ENCODE measurements at places on chromosomes 12 and 14.
A peak's percentile ranks its signal among the peaks of the same experiment; 100 is the strongest.

GRCh38 chr14:53231171-53231570, 78.0 kb upstream of the DDHD1 start:
- no peak for DNase-seq

DNA sequence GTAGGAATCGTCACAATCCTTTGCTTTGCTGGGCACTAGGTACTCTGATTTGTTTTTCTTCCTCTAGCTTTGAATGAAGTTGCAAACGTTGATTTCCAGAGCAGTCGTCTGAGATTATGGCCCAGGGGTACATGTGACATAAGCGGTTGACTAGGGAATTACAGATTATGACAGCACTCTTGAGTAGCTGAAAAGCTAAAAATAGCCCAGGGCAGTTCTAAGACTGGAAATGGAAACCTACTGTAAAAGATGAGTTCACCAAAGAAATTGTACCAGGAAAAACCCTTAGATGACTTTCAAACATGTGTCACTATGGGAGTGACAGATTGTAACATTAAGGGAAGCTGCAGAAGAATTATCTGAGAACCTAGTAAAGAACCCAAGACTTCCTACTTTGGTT, 108.5 kb downstream of the ANO6 start:
- no peak for DNase-seq

GRCh38 chr14:60353420-60353819, 104.4 kb downstream of the PPM1A start:
- DNase-seq = no peak

DNA sequence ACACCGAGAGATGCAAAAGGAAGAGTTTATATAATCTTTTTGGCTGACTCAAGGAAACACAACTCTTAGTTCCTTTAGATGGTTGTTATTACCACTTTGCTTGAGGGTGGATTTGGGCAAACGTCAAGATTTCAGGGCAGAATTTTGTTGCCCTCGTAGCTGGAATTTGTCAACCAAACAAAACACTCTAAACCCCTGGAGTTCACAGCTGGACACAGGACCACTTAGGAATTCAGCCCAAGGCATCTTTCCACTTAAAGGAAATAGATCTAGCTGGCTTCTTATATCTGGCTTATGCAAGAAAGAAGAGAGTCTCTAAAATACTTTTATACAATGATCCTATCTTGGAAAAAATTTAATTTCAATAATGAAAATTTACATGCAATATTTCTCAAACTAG, 237.8 kb upstream of the LRIG3 start:
- DNase-seq = peak; percentile 61

DNA sequence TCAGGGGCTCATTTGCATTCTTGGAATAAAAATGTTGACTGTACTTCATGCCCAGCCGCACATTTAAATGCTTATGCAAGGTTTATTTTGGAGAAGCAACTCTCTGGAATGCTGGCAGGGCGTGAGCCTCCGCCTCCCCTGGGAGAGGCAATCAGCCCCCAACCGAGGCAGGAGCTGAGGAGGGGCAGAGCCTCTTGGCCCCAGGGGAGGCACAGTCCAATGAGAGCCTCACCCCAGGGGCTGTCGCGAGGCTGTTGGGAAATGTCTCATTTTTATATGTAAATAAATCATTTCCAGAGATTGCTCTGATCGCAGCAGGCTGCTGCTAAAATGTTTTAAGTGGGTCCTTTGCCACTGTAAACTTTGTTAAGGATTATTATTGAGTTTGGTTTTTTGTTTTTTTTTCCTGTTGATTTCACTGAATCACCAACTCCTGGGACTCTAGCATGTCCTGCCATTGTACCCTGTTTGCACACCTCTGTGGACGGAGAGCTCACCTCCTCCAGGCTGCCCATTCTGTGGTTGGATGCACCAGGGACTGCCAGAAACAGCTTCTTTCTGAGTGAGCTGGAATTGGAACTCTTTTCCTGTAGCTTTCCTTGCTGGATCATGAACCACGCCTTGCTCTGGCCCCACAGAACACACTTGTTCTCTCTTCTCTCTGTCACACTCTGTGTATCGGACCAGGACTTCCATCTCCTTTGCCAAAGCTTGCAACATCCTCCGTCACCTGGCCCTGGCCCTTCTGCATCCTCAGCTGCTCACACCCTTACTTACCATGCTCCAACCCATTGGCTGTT, 46.9 kb upstream of the FAM181A start:
- peak; percentile 34 for DNase-seq

DNA sequence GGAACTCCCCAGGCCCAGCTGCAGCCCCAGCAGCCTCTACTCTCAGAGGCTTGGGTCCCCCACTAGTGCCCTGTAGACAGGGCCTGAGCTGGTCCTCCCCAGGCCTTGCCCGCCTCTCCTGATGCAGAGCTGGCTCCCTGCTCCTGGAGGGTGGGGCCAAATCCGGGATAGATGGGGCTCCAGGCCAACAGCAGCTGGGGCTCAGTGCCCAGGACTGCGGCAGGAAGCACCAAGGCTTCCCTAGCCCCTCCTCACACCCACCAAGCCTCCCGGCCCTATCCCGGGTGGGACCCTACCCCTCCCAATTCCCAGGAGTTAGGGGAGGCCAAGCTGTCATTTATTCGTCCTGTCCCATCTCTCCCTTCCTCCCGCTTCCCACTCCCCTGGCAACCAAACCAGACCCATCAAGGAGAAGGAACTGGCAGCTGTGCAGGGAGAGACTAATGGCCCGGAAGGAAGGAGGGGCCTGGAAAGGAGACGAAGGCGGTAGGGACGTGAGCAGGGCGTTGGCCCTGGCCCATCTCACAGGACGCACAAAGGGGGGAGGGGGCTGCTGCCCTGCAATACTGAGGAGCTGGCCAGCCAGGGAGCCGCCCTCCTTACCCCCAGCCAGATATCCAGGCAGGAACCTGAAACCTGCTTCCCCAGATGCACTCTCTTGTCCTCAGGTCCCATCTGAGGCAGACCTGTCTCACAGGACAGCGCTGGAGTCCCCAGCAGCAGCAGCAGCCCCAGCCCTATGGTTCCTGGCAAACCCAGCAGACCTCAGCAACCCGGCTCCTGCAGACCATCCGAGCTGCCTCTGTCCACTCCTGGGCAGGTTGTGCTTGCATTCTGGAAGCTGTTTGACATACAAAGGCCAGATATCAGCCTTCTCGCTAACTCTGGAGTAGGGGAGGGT, 1.6 kb upstream of the PRPH start:
- peak; percentile 60 for DNase-seq

GRCh38 chr12:34304001-34304400, 281.7 kb downstream of the ALG10 start:
- no peak for DNase-seq

- DNase-seq = no peak
Measured at GRCh38 chr12:123752046-123752445, 10.1 kb upstream of the DNAH10 start.

GRCh38 chr12:105640761-105641160, 310.3 kb downstream of the C12orf75 start:
- DNase-seq = peak; percentile 17

DNA sequence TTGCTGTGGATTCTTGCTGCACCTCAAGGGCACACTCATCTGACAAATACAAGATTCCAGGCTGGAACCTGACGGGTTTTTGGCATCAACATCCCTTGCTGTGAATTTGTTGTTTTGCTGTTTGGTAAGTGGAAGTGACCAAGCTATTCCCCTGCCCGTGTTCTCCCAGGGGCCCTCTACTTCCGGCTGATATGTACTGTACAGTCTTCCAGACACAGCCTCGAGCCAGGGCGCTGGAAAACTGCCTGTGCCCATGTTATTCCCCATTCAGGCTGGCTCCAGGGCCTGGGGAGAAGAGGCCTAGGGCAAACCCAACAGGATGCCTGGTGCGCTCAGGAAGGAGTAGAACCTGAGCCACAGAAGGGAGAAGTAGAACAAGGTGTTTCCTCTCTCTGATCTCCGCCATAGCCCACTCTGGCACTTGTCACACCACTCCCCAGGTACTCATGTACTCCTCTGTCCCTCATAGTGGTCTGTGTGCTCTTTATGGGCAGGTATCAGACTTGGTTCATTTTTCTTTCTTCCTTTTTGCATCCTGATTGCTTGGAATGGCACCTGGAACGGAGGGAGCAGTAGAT, 67.8 kb upstream of the LTA4H start:
- no peak for DNase-seq

- no peak for DNase-seq
Measured at GRCh38 chr12:70415987-70416386, 49.9 kb downstream of the KCNMB4 start.

DNA sequence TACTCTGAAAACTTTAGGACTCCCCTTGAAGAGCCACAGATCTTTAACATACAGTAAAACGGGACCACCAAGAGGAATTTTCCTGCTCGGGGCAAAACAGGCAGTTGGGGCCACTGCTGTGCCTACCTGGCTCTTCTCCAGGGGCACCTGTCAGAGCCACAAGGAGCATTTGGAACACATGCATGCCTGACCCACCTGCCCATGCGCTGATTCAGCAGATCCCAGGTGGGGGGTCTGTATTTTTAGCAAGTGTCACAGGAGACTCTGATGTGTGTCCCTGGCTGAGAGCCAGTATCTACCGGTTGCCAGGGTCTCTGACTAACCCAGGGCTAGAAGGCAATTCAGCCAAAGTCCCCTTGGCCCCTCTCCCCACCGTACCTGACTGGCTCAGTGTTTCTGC, 6.5 kb downstream of the CTDSP2 start:
- DNase-seq = no peak

GRCh38 chr12:115818973-115819372, 458.5 kb downstream of the MED13L start:
- DNase-seq = no peak

- no peak for DNase-seq
Measured at GRCh38 chr12:34151019-34151418, 128.7 kb downstream of the ALG10 start.

DNA sequence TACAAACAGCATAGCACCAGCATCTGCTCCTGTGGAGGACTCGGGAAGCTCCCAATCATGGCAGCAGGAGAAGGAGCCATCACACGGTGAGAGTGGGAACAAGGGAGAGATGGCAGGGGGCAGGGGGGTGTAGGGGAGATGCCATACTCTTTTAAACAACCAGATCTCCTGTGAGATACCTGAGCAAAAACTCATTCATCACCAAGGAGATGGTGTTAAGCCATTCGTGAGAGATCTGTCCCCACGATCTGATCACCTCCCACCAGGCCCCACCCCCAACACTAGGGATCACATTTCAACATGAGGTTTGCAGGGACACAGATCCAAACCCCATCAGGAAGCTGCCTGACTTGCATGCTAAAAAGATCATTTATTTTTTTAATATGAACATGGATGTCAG, 499.3 kb downstream of the TMEM132D start:
- DNase-seq = peak; percentile 88

All from mesendoderm (in vitro differentiated cells).